ENCODE measurements at places on chromosomes 3 and 15.

- DNase-seq, result no peak
Measured at GRCh38 chr3:115272036-115272824, 125.1 kb upstream of the ZBTB20 start.

DNA sequence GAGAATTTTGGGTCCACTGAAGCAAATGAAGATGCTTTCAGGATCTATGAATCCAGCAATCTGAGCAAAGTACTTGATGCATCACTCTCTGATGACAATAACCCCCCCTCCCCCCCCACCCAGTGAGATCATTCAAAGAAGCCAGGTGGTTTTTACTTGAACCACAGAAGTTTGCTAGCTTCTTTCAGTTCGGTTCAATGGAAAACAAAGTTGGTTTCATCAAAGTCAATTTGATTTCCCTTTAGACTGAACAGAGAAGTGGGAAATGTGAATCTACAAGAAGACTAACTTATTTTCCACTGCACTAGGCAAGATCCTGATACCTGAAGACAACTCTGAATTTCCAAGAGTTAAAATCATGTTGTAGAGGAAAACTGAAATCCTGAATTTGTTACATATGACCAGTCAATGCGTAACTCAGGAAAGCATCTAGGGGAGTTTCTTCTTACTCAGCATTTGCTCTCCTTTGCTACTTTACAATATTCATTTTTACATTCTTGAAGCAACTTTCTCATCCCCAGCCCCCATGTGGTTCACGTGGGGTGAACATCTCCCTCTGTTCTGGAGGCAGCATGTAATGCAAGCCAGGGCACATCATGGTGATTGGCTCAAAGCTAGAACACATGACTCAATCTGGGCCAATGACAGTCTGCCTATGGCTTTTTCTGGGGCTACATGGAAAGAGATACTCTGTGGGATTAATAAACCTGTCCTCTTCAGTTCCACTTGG is 572.6 kb downstream of the FOXP1 start:
- DNase-seq, result peak; percentile 16

DNA sequence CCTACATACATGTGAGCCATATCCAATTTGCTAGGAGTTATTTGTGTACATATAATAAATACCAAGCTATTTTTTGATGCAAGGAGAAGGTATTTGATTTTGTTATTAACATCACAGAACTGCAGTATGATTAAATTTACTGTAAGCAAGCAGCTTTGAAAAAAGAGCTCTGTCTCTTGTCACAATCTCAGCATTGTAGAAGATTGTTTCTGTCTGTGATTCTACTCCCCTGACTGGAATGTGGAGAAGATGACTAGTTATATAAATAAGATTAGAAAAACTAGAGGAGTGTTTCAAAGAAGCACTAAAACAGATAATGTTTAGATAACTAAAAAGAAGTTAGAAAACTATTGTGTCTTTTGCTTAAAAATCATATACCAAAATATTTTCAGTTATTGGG is 17.1 kb upstream of the DCBLD2 start:
- DNase-seq, result no peak

DNA sequence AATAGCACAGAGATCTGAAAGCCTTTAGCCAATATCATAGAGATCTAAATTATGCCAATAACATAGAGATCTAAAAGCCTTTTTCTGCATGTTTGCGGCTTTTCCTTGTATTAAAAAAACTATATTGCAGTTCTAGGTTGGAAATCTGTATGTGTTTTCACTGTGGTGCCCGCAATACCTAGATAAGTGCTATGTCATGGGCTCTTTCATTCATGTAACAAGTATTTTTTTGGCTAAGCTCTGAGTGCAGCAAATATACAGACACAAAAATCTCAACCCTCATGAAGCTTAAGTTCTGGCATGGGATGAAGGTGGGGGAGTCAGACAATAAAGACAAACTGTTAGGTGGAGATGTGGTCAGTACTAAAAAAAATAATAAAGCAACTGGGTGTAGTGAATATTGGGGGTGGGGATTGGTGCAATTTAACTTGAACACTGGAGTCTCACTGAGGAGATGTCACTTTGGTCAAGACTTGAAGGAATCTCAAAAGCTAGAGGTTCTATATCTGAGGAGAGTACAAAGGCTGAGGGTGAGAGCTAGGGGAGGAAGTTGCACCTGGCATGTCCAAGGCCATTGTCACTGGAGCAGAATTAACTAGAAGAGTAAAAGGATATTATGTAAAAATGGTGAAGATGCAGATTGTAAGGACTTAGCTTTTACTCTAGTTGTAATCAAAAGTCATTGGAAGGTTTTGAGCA is 973 bp downstream of the BUB1B start:
- DNase-seq, result no peak

DNA sequence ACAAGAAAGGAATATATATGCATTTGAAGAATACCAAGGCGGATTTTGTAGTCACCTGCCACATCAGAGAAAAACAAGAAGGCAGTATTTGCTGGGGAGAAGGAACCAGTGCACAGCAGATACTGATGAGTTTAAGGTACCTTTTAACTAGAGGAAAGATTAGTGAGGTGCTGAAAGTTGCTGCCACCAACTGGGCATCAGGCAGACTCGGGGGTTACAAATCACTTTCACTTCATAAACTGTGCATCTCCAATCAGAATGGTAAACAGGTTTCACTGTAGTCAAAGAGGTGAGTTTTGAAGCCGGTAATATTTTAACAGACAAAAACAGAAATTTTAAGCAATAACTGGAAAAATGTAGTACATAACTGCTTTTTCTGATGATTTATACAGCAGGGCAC is 4.1 kb downstream of the FBN1 start:
- DNase-seq, result no peak

- peak; percentile 95 for DNase-seq
Measured at GRCh38 chr3:72004749-72005292, 219.9 kb upstream of the PROK2 start.

- DNase-seq, result no peak
Measured at GRCh38 chr15:73605759-73606436, 27.3 kb downstream of the NPTN start.

- no peak for DNase-seq
Measured at GRCh38 chr15:63065262-63066221, 23.0 kb downstream of the TPM1 start.

Measured in suppressor macrophage treated with lipopolysaccharide for 1 hour (primary cell).